Renal cortex interstitium (tissue), 15 donors: ENCODE measurements at places on chromosomes 6 and 20.

DNA sequence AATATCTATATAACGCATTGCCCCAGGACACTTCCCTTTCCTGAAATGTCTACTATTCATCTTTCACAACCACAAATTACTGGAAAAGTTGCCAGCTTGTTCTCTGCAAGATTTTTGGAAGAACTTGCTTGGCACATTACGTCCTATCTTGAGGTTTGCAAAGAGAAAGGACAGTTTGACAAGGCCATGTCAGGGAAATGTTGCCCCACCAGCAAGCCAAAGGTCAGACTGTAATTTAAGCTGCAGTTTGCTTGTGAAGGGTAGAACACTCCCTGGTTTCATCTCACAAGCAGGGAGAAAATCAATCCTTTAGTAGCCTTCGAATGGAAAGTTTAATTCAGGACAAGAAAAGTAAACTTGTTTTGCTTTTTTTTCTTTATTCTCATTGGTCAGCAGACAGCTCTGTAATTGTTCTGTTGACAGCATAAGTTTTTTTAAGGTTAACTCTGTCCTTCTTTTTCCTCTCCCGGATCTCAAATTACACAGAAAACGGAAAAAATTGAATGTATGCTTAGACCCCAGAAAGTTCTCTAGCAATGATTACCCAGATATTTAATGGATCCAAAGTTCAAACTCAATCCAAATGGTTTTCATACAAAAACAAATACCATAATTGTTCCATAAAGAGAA lies 541.8 kb upstream of the NRSN1 start:
- DNase-seq, result no peak

- no peak for DNase-seq
Measured at GRCh38 chr20:32519381-32519730, 65.8 kb downstream of the NOL4L start.

DNA sequence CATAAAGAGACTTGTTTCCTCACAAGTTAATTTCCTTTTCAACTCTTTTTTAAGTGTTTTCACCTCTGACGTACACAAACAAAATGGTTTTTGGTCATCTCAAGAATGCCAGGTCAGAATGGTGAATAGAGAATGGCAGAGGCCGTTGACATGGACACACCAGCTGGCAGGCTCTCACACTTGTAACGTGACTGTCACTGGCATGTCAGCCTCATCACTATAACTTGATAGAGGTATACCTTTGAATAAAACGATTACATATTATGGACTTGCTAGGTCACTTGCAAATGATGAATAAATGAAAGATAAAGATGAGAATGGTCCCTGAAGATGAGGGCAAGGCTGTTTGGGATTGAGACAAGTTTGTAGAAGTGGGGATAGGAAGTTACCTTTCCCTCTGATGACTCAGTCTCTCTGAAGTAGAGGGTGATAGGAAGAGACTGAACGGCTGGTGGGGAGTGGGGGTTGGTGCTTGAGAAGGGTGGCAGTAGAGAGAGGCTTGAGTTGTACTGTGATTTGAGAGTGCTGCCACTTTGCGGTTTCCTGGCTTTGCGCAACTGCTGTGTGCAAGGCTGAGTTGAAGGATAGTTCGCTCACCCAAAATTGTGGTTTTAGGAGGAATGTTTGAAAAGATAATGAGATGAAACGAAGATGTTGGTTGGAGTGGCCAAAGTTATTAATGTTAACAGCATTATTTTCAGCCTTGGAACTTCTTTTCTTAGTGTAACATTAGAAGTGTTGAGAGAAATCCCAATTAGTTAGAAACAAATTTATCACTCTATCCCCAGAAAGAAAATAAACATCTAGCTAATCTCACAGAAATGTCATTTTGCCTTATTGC lies 30.3 kb downstream of the TBPL1 start:
- DNase-seq, result no peak

- no peak for DNase-seq
Measured at GRCh38 chr6:170295510-170296422, 4.9 kb upstream of the DLL1 start.

DNA sequence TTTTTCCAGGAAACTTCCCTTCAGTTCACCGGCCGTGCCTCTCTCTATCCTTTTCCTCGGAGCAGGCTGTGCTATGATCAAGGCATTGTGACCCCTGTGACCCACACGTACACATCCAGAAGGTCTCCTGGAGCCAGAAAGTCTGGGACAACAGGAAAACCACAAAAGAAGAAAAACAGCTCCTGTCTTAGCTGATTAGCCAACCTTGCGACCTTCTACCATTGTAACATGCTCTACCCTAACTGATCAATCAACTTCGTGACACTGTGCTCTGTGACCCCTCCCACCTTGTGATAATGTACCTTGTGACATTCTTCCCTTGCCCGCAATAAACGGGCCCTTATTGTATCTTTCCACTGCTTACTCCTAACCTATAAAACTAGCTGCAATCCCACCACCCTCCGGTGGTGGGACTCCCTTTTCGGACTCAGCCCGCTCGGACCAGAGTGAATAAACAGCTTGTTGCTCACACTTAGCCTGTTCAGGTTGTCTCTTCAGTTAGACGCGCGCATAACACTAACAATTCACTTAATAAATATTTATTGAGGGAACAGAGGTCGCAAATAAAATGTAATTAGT lies 24.2 kb downstream of the ZNF311 start:
- peak; percentile 62 for DNase-seq

GRCh38 chr20:50214226-50215024 lies 23.8 kb downstream of the CEBPB start:
- no peak for DNase-seq

- DNase-seq, result no peak
Measured at GRCh38 chr6:42124223-42124836, 18.1 kb downstream of the C6orf132 start.

DNA sequence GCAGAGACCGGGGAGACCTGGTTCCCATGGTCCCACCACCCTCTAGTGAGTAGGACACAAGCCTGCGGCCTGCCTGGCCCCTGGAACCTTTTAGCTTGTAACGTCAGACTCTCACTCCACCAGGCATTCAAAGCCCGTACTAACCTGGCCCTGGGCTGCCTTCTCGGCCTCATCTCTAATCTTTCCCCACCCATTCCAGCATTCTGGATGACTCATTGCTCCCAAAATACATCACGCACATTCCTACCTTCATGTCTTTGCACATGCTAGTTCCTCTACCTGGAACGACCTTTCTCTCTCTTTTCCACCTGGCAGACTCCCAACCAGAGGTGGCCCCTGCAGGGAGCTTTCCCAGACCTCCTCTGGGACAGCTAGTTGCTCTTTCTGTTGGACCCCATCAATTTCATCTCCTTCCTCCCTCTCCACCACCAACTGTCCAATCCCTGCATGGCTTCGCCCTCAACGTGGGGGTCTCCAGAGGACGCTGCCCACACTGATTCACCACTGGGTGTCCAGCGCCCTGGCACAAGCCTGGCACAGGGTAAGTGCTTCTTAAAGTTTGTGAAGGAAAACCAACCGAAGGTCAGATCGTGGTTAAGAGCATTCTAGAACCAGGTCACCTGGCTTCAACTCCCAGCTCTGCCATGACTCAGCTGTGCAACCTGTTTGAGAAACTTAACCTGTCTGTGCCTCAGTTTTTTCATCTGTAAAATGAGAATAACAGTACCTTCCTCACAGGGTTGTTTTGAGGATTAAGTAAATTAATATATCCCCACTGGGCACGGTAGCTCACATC lies 35.2 kb downstream of the JPH2 start:
- no peak for DNase-seq

GRCh38 chr6:1436334-1437306 lies 47.2 kb downstream of the FOXF2 start:
- DNase-seq, result peak; percentile 75

- no peak for DNase-seq
Measured at GRCh38 chr6:27834384-27834783, 77.8 kb downstream of the OR2B2 start.

DNA sequence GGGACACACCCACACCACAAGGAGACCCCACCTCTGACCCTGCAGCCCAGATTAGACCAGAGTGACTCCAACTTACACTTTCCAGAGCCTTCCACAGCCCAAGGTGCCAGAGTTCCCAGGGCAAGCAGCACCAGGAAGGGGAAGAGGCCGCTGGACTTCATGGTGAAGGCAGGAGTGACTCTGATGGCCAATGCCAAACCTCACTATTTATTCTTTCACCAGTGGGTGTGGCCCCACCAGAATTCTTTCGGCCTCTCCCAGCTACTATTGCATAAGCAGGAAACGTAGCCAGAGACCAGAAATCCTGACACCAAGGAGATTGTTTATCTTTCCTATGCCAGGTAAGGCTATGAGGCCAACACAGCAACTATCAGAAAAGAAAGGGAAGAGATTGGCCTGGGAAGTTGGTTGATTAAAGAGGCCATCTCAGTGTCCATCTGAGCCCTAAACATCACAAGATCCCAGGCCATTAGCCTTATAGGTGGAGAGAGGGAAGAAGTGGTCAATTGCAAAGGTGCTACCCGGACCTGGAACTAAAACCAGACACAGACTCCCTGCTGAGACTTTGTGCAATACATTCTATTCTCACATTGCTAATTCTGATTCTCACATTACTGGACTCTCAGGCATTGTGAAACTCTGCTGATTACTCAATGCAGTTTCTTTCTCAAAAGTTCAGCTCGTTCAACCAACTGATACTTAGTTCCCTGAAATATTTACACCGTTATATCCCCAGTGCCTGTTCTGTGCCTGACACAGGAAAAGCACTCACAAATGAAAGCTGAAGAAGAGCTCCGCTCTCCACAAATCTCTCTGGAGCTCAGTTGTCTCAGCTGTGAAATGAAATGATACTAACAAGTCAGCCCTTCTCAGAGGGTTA lies at the start of gene SLPI:
Gene SLPI, minus strand, starts transcription at position 182 of the 880 bp plus-strand sequence. Its CDS starts 21 bp downstream, at position 161.
- DNase-seq, result no peak

- no peak for DNase-seq
Measured at GRCh38 chr6:26401389-26401986, 587 bp upstream of the BTN3A1 start.

DNA sequence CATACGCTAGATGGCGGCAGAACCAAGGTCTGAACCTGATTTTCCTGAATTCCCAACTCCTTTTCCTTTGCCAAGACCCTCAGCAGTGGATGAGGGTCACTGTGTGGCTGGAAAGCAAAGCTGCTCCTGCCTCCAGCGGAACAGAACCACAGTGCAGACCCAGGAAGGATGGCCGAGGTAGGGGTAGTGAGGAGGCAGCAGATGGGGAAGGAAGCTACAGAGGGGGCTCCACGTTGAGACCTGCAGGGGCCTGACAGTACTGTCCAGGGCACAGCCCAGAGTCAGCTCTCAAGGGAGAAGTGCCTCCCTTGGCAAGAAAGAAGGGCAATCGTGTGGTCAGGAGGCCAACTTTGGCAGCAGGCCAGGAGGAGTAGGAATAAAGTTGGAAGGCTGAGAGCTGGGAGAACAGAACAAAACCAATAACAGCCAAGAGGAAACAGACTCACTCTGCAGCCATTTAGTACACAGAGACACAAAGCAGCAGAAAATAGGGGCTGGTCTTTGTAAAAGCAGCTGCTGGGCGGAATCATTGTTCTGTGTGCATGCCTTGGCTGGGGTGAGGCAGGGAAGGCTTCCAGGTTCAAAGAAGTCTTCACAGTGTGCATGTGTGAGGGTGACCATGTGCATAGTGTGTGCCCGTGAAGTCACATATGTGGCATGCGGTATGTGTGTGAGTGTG lies 3.1 kb downstream of the GABRR2 start:
- DNase-seq, result peak; percentile 70

DNA sequence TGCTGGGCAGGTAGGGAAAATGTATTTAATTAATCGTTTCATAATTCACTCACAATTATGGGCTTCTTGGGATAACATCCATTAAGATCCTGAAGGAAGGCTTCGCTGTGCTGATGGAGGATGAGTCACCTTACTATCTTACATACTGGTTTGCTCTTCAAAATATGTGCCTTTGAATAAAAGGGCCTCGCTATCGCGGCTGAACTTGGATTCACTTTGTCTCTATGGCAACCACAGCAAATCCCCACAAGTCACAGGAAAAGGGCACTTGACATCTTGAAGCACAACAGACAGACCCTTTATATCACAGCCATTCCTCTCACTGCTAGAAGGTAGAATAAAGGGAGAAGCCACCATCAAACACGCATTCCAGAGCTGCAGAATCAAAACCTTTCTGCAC lies 141.3 kb upstream of the MYLIP start:
- DNase-seq, result peak; percentile 4

- DNase-seq, result no peak
Measured at GRCh38 chr20:19660808-19661378, 97.2 kb upstream of the RIN2 start.

DNA sequence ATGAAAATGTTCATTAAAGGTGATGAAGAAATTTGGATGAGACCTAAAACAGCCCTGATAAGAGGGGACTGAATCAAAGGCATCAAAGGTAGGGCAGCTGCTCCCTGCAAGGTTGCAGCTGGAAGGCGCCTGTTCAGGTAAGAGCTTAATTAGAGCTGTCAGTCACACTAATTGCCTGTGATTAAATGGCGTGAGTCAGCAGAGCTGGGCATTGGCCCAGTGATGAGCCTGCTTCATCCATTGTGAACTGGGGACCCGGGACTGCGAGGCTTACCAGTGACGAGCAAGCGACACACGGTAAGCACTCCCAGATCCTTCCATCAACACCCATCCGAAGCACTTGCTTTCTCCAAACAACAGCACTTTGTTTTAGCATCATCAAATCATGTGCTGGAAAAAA lies 621.5 kb upstream of the CDH4 start:
- no peak for DNase-seq

DNA sequence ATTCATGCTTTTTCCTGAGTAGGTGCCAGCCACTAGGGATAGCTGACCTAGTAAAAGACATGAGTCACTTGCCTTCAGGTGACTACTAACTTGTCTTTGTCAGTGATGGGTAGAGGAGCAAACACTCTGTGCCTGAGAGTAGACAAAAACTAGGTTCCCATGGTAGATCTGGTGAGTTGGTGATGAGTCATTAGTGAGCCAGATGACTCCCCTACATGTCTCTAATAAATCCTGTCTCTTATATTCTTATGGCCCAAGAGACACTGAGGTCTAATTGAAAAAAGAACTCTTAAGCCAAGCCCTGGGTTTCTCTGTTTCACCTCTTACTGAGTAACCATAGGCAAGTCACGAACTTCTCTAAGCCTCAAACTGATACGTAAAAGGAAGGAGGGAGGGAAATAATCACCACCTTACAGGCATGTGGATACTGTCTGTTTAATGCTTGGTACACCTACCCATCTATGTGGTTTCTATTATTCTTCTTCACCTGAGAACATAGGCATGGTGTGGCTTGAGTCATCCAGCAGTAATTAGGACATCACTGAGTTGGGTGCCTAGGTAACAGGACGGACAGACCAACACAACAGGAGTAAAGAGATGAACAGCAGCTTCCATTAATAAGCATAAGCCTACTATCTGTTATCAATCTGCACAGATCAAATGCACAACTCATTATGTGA lies 20.3 kb downstream of the TTPAL start:
- no peak for DNase-seq
